ENCODE measurements at places on chromosomes 2 and 18.

DNA sequence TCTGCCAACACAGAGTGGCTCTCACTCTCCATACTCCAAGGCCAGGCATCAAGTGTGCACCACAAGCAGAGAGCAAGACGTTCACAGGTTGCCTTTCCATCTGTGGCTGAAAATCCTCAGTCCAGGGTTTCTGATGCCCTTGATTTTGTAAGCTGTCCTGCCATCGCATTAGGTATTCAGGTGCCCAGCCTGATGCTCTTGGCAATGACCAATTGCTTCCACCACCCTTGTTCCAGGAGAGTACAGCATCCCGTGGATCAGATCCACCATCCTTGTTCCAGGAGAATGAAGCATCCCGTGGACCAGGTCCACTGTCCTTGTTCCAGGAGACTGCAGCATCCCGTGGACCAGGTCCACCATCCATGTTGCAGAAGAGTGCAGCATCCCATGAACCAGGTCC lies 133.4 kb upstream of the GPC1 start:
- DNase-seq: no peak

DNA sequence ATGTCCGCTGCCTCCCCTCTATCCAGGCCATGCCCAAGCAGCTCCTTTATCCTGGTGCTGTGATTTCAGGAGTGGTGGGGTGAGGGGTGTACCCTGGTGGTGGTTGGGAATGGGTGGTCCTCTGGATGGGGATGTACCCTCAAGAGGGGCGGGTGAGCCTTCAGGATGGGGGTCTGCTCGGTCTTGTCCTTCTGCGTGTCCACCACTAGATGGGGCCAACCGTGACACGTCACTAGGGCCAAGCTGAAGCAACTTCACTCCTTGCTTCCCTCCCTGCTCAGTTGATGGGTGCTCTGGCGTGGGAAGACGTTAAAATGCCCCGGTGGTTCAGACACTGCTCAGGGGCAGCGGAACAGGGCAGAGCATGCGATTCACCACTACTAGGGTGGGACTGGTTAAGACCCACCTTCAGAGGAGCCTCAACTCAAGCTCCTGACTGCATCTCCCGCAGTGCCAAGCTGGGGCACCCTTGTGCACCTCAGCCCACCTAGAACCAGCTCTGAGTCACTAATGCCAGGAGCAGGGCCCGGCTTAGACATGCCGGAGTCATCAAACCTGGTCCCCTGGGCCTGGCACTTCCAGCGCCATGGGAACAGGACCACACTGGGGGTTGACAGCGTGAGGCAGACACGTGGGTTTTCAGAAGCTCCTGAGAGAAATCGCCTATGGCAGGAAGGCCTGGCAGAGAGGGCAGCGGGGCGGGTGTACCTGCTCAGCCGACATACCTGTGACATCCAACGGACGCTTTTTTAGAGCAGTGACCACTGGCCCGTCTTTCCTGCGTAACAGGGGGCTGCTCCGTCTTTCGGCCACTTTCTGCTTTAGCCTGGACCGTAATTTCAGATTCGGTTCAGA lies 256.7 kb downstream of the HDAC4 start:
- DNase-seq: peak; percentile 12

GRCh38 chr2:173521450-173522192 lies 166.9 kb downstream of the CDCA7 start:
- DNase-seq: no peak

- DNase-seq: no peak
Observed at GRCh38 chr18:57533868-57534510, 52.5 kb downstream of the FECH start.

GRCh38 chr2:96540136-96540535 lies 3.6 kb downstream of the ARID5A start:
- no peak for DNase-seq

- DNase-seq: no peak
Observed at GRCh38 chr18:77093586-77093985, 39.0 kb downstream of the MBP start.

DNA sequence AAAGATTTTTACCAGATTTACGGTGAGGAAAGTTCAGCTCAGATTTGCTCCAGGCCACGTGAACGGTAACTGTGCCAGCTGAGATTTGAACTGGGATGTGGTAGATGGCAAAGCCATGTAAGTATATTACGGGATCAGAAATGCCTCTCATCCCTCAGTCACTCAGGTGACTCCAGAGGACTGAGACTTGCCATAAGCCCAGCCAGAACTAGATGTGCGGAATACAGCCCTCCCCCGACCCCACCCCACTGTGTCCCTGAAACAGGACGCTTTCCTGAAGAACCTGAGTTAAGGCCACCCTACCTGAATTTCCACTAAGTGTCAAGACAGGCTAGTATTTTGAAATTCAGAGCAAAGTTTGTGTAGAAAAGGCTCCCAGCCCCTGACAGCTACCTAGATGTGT lies 1.3 kb upstream of the FHL2 start:
- DNase-seq: no peak

DNA sequence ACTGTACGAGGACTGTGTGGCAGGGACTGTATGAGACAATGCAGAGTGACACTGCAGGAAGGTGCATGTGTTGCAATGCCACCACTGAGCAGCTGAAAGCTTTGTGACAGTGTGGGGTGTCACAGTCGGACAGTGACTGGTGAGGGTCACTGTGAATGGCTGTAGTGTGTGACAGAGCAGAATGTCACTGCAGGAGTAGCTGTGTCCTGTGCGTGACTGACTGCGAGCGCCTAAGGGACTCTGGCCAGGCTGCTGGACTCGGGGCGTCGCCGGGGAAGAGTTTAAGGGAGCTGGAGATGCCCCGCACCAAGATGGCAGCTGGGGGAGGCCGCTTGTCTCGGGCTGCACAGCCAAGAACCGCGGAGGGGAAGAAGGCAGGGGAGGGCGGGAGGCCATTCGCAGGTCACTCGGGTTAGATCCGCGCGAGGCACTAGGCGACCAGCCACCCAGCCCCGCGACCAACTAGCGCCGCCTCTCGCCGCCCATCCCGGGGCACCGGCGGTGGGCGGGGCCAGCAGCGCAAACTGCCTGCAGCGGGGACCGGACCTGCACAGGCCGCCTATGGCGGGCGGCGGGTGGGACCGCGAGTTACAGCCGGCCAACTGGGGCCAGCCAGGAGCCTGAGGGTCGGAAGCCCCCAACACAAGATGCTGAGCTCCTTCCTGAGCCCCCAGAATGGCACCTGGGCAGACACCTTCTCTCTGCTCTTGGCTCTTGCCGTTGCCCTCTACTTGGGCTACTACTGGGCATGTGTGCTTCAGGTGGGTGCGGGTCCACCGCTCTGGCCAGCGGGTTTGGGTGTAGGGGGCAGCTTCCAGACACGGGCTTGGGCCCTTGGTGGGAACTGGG lies at the start of gene ABHD1:
TSS of gene ABHD1 (plus strand) at position 514 of the 849 bp plus-strand sequence. CDS start at position 648, 134 bp downstream.
- peak; percentile 60 for DNase-seq

- no peak for DNase-seq
Observed at GRCh38 chr2:73111073-73112025, 1.4 kb downstream of the RAB11FIP5 start.

GRCh38 chr2:215483431-215483830 lies 47.6 kb upstream of the FN1 start:
- DNase-seq: no peak

DNA sequence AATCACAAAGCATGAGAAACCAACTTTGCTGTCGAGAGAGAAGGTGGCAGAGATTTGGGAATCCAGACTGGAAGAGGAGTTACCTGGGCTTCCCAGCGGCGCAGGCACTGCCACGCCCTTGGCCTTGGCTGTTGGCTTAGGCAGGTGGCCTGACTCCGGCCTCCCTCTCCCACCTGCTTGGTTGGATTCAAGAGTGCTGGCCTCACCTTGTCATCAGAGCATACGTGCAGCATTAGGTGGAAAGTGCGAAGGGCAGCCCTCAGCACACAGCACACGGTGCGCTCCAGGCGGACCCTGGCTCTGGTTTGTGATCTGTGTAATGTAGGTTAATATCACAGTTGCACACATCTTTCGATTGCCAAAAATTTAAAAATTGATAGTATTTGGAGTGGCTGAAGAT lies 19.2 kb upstream of the ASB1 start:
- no peak for DNase-seq
